ENCODE measurements at places on chromosomes 1 and 21. TPM values are rescaled to one million over a fixed set of nuclear protein-coding genes. Genes with fewer than 3 reads are reported as not detected.

Gene CLEC20A
- not detected for total RNA-seq

Gene SYPL2
- 0.22 TPM for total RNA-seq

Gene KRTAP21-2
- 1.3 TPM for total RNA-seq

Gene SPEN
- 34.0 TPM for total RNA-seq

Gene SV2A
- 9.9 TPM for total RNA-seq

Gene UBXN10
- total RNA-seq = 0.32 TPM

Gene GOLT1A
- total RNA-seq = not detected

Gene ATAD3B
- 5.4 TPM for total RNA-seq

Gene AADACL4
- total RNA-seq = not detected

Gene CELA2A
- total RNA-seq = not detected

Measured in articular chondrocyte of knee joint (primary cell).